ENCODE measurements at places on chromosomes 6 and 20. TPM values are rescaled to one million over a fixed set of nuclear protein-coding genes. Genes with fewer than 3 reads are reported as not detected.

Gene LHFPL5
- 2.6 TPM for total RNA-seq

Gene GDAP1L1
- total RNA-seq, result not detected

Gene TPMT
- 6.3 TPM for total RNA-seq

Gene AURKA
- 1.9 TPM for total RNA-seq

- no peaks in the 10 kb centered on the region for H3K4me1 ChIP-seq
- no peaks in the 10 kb centered on the region for H3K36me3 ChIP-seq
- H3K4me3 ChIP-seq, result no peak overlapping the region
- DNase-seq, result no peak
- no peak overlapping the region for H3K27ac ChIP-seq
Observed at GRCh38 chr6:43764772-43765171, 5.2 kb upstream of the VEGFA start.

- no peaks in the 10 kb centered on the region for H3K4me1 ChIP-seq
- DNase-seq, result no peak
- no peaks in the 10 kb centered on the region for H3K36me3 ChIP-seq
- no peak overlapping the region for H3K27ac ChIP-seq
Observed at GRCh38 chr6:15842727-15843117, 179.9 kb upstream of the DTNBP1 start.

GRCh38 chr6:18323935-18324705 lies 59.8 kb upstream of the DEK start:
- H3K27me3 ChIP-seq, result no peaks in the 10 kb centered on the region
- H3K27ac ChIP-seq, result no peak overlapping the region
- no peak overlapping the region for H3K4me3 ChIP-seq
- no peaks in the 10 kb centered on the region for H3K36me3 ChIP-seq
- no peaks in the 10 kb centered on the region for H3K4me1 ChIP-seq

DNA sequence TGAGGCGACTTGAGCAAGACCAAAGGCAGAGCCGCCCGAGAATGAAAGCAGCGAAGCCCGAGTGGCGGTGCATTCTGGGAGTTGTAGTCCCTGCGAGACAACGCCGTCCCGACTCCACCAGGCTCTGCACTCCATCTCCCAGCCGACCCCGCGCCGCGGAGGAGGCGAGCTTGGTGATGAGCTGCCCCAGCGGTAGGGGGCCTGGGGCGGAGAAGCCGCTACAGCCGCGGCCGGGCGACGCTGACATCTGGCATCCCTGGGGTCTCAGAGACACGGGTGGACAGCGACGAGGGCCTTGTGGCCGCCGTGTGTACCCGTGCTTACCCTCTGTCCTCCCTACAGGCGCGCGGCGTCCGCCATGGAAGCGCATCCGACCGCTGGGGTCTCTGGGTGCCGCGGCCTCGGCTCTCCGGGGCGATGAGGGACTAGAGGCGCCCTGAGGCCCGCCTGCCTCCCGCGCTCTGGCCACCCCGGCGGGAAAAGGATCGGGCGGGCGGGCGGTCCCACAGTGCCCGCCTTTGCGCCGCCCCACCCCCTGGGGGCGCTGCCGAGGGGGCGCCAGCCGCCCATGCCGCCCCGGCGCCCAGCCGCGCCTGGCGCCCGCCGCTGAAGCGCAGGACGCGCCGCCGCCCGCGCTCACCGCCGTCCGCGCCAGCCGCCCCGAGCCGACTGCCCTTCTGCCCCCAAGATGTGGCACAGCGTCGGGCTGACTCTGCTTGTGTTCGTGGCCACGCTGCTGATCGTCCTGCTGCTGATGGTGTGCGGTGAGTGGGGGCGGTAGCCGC lies at the start of gene SMIM13:
Gene SMIM13, plus strand, starts transcription at position 209 of the 785 bp plus-strand sequence. Its CDS starts 480 bp downstream, at position 689.
- DNase-seq, result peak; percentile 95
- no peaks in the 10 kb centered on the region for H3K27me3 ChIP-seq
- H3K4me1 ChIP-seq, result no peaks in the 10 kb centered on the region
- H3K27ac ChIP-seq, result peak within 1 kb of the TSS; percentile 93
- no peaks in the 10 kb centered on the region for H3K36me3 ChIP-seq

DNA sequence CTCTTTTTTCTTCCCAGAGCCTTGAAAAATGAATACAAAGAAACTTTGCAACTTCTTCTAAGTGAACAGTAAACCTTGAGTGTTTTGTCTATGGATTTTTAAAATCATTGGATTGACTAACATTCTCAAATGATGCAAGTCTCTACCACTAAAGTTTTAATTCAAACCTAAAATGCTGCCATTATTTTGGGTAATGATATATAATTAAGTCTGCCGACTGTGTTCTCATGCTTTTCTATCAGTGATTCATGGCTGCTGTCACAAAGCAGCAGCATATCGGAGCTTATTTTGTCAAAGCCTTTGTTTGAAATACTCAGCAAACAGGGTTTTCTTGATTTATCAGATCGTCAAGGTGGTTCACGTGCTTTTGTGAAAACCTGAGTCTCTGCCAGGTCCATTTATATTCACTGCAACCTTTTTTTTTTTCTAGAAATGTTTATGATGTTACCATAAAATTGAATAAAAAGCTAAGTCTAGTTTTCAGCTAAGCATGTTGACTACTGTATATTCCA lies 96.3 kb downstream of the GJA1 start:
- no peak for DNase-seq
- H3K27ac ChIP-seq, result no peak overlapping the region
- H3K27me3 ChIP-seq, result no peaks in the 10 kb centered on the region
- H3K4me3 ChIP-seq, result no peak overlapping the region
- H3K4me1 ChIP-seq, result no peaks in the 10 kb centered on the region

GRCh38 chr6:11586536-11586935 lies 49.0 kb downstream of the TMEM170B start:
- H3K4me3 ChIP-seq, result no peak overlapping the region
- no peak for DNase-seq

DNA sequence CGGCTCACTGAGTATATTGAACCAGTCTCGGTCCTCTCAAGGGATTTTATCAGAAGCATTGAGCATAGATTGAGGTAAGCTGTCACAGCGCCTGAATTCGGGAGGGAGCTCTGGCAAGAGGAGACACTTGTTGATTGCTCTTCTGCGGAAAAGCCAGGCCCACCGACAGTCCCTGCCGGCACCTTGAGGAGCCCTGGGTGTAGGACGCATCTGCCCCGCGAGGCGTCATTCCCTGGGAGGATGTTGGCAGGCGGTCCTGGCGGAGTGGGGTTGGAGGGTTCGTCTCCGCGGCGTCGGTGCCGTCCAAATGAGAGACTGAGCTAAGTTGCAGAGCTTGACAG lies 843 bp downstream of the FBXO9 start:
- peak; percentile 49 for DNase-seq
- H3K36me3 ChIP-seq, result no peaks in the 10 kb centered on the region
- H3K4me1 ChIP-seq, result peaks cover 22% of the 10 kb centered on the region
- no peaks in the 10 kb centered on the region for H3K27me3 ChIP-seq

DNA sequence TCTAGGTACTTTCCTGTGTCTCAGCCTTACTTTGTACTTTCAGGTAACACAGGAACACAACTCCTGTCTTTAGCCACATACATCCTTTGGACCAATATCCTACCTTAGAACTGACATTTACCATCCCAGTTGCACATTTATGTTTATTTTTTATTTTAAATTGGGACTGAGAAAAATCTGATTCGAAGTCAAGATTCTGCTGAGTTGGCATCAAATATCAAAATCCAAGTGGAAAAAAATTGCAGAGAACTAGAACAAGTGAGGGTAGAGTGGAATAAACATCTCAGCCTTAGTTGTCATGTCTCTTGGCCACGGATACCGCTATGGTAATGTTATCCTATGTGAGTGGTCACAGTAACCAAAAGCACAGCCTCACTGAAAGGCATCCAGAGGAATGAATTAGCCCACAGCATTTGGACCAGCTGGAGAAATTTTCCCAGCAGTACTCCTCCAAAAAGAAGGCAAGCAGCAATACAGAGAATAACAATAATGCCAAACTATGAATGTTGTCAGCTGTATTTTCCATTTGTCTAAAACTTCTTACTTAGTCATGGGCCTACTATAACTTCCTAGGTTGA lies 17.6 kb upstream of the EYA4 start:
- H3K27ac ChIP-seq, result no peak overlapping the region
- no peaks in the 10 kb centered on the region for H3K4me1 ChIP-seq
- H3K4me3 ChIP-seq, result no peak overlapping the region

DNA sequence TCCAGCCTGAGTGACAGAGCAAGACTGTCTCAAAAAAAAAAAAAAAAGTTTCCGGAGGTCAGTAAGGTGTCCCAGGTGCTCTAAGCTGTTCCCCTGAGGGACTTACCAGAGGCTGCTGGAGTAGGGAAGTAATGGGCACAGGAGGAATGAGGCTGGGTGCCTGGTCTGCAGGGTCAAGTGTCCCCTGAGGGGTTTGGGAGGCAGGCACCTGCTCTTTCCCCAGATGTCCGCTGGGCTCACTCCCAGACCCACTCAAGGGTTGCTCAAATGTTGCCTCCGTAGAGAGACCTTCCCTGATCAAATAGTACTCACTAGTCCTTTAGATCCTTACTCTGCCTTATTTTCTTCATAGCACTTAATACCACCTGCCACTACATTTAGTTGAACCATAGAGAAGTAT lies 5.4 kb upstream of the MAPK13 start:
- no peaks in the 10 kb centered on the region for H3K36me3 ChIP-seq
- H3K4me3 ChIP-seq, result no peak overlapping the region
- H3K27me3 ChIP-seq, result no peaks in the 10 kb centered on the region
- H3K4me1 ChIP-seq, result no peaks in the 10 kb centered on the region

DNA sequence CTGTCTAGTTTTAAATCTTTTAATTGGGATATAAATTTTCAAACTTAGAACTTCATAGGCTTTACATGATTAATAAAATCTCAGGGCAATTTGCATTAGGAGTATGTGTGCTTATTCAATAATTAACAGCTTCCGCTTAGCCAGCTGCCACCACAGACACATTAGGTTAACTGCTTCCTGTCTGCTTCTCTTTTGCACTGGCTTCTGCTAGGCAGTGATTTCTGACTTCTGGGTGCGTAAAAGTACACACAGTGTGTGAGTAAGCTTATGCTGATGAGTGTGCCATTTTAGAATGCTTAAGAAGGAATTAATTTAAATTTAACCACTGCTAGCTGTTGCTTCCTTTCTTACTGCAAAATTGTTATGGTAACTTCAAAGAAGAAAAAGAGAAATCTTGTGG lies 73.9 kb downstream of the F13A1 start:
- no peaks in the 10 kb centered on the region for H3K4me1 ChIP-seq
- no peak overlapping the region for H3K4me3 ChIP-seq
- no peak for DNase-seq
- no peaks in the 10 kb centered on the region for H3K36me3 ChIP-seq

DNA sequence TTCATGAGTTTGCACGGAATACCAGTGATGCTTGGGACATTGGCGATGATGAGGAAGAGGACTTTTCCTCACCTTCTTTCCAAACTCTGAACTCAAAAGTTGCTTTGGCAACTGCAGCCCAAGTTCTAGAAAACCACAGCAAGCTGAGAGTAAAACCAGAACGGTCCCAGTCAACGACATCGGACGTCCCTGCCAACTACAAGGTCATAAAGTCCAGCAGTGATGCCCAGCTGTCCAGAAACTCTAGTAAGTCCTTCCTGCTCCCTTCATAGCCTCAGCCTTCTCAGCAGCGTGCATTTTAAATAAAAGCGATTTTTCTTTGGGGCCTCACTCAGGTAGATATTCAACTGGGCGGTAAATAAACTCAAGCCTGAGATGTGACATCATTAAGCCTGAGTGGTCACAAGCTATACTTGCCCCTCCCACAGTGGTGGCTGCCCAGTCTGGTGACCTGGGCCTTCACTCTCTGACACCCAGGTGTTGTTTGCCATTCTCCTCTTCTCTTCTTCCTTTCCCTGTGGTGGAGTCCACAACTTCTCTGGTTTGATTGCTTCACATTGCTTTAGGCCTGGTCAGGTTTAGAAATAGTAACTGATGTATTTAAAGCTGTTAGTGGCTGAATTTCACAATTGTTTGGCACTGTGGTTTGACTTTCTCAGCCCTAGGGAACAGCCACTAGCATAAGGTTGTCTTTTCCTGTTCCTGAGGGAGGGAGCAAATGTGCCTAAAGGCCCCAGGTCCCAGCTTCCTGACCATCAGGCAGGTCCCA lies 21.6 kb upstream of the TMEM217 start:
- peaks cover 25% of the 10 kb centered on the region for H3K36me3 ChIP-seq
- no peak overlapping the region for H3K4me3 ChIP-seq
- H3K4me1 ChIP-seq, result peaks cover 19% of the 10 kb centered on the region
- H3K27me3 ChIP-seq, result no peaks in the 10 kb centered on the region
- no peak for DNase-seq

DNA sequence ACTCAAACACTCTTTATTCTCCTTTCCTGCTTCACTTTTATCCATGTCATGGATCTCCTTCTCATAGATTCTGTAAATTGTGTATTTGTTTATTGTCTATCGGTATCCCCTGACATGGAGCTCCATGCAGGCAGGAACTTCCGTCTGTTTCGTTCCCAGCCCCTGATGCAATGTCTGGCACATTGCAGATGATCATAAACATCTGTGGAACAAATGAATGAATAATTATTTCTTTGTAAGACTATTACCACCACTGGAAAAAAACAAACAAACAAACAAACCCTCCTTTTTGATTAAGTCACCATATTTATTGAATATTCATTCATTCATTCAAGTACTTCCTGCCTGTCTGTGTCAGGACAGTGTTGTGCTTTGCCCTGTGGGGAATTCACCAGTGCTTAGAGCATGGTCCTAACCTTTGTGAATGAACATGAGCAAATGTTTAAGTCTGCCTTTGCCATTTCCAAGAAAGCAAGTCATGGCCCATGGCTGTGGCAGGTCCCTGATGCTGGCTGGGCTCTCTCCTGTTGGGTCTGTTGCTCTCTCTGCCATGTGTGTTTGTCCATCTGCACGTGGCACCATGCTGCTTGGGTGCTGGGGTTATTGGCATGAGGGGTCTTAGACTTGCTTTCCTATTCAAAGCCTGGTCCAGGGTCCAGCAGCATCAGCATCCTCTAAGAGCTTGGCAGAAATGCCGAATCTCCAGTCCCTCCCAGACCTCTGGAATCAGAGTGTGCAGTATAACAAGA lies 47.5 kb upstream of the NAA20 start:
- H3K27me3 ChIP-seq, result no peaks in the 10 kb centered on the region
- peaks cover 38% of the 10 kb centered on the region for H3K4me1 ChIP-seq
- no peak overlapping the region for H3K4me3 ChIP-seq
- H3K36me3 ChIP-seq, result no peaks in the 10 kb centered on the region
- H3K27ac ChIP-seq, result no peak overlapping the region

Measured in pancreas (tissue), 10 donors.